A549 treated with DMSO at 1 μM for 4 hours (cell line): ENCODE measurements at places on chromosomes 1 and 21. TPM values are rescaled to one million over a fixed set of nuclear protein-coding genes. Genes with fewer than 3 reads are reported as not detected.

The KCNQ4 gene
- total RNA-seq, result 0.17 to 0.25 TPM (median 0.17 TPM) in 5 replicates

The LCE1F gene
- total RNA-seq, result not detected in 5 replicates

The STIL gene
- 10.7 to 12.2 TPM (median 11.7 TPM) in 5 replicates for total RNA-seq

The NCMAP gene
- total RNA-seq, result 0.02 TPM in 2 of 5 replicates, not detected in the others

The CRTC2 gene
- 32.7 to 45.4 TPM (median 42.7 TPM) in 5 replicates for total RNA-seq

The ILDR2 gene
- 0.02 to 0.08 TPM (median 0.04 TPM) in 4 of 5 replicates, not detected in the other for total RNA-seq

The ZBTB8A gene
- total RNA-seq, result 2.9 to 4.6 TPM (median 4.0 TPM) in 5 replicates

The SH2D1B gene
- 0.03 to 0.15 TPM (median 0.11 TPM) in 5 replicates for total RNA-seq

The RXFP4 gene
- not detected in 5 replicates for total RNA-seq

The SPATA6 gene
- total RNA-seq, result 0.82 to 2.8 TPM (median 1.6 TPM) in 5 replicates

The MFSD2A gene
- total RNA-seq, result 4.0 to 5.9 TPM (median 4.6 TPM) in 5 replicates

The SKI gene
- 19.8 to 26.8 TPM (median 24.1 TPM) in 5 replicates for total RNA-seq

The IRF2BP2 gene
- 97.7 to 142 TPM (median 118 TPM) in 5 replicates for total RNA-seq

The VWA5B1 gene
- not detected in 5 replicates for total RNA-seq

The ALG14 gene
- total RNA-seq, result 5.8 to 7.2 TPM (median 6.7 TPM) in 5 replicates

The PLA2G4A gene
- total RNA-seq, result 9.6 to 14.1 TPM (median 11.7 TPM) in 5 replicates

The GJA5 gene
- total RNA-seq, result not detected in 5 replicates

The RGS5 gene
- 1.0 to 2.1 TPM (median 1.3 TPM) in 5 replicates for total RNA-seq

The OR10J1 gene
- not detected in 5 replicates for total RNA-seq

The ERG gene
- 0.05 to 0.10 TPM (median 0.06 TPM) in 4 of 5 replicates, not detected in the other for total RNA-seq

The TTC34 gene
- 0.03 to 0.06 TPM (median 0.05 TPM) in 5 replicates for total RNA-seq

The PSRC1 gene
- 18.6 to 25.2 TPM (median 24.6 TPM) in 5 replicates for total RNA-seq

The SLC2A5 gene
- total RNA-seq, result 0.07 to 0.21 TPM (median 0.17 TPM) in 5 replicates

The SPRR1B gene
- not detected in 5 replicates for total RNA-seq

The HFM1 gene
- 0.05 to 0.09 TPM (median 0.08 TPM) in 3 of 5 replicates, not detected in the others for total RNA-seq

The ADGRL2 gene
- 10.7 to 15.3 TPM (median 14.1 TPM) in 5 replicates for total RNA-seq

The VAV3 gene
- total RNA-seq, result 1.5 to 2.9 TPM (median 1.7 TPM) in 5 replicates

The IPO13 gene
- 10.4 to 18.4 TPM (median 15.0 TPM) in 5 replicates for total RNA-seq

The VSIG8 gene
- 0.06 to 0.07 TPM in 2 of 5 replicates, not detected in the others for total RNA-seq

The LCE6A gene
- total RNA-seq, result not detected in 5 replicates

The GUCA2B gene
- total RNA-seq, result 0.21 to 0.45 TPM in 2 of 5 replicates, not detected in the others

The FLG gene
- total RNA-seq, result under 0.01 to 0.01 TPM in 2 of 5 replicates, not detected in the others

The PHF13 gene
- 8.4 to 11.6 TPM (median 10.4 TPM) in 5 replicates for total RNA-seq

The SLAMF8 gene
- not detected in 5 replicates for total RNA-seq

The TFF3 gene
- total RNA-seq, result not detected in 5 replicates

The PHACTR4 gene
- 22.1 to 25.4 TPM (median 23.5 TPM) in 5 replicates for total RNA-seq

The KRTAP11-1 gene
- not detected in 5 replicates for total RNA-seq

The SEMA4A gene
- 0.32 to 0.69 TPM (median 0.44 TPM) in 5 replicates for total RNA-seq

The NBPF10 gene
- 0.55 to 0.76 TPM (median 0.61 TPM) in 5 replicates for total RNA-seq
